ENCODE measurements at places on chromosomes 6 and 20.

- no peak for DNase-seq
These were observed 10.3 kb downstream of the LCA5 start for GRCh38 chr6:79526897-79527296.

- DNase-seq: no peak
These were observed 77.8 kb downstream of the TRAM2 start for GRCh38 chr6:52499026-52499425.

- peak; percentile 82 for DNase-seq
These were observed 273.8 kb downstream of the SAMD5 start for GRCh38 chr6:147782302-147782701.

DNA sequence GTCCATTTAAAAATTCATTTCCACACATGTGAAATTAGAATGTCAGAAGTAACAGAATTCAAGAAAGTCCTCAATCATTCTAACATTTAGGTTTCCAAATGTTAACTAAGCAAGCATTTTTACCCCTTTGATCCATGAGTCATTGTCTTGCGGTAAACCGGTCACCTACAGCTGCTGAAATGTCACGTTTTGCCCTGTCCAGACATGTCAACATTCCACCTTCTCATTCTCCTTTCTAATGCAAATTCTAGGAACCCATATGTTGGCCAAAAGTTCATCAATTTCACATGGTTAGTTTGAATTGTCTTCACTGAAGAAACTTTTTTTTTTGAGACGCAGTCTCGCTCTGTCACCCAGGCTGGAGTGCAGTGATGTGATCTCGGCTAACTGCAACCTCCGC lies 117.2 kb downstream of the IPCEF1 start:
- no peak for DNase-seq

DNA sequence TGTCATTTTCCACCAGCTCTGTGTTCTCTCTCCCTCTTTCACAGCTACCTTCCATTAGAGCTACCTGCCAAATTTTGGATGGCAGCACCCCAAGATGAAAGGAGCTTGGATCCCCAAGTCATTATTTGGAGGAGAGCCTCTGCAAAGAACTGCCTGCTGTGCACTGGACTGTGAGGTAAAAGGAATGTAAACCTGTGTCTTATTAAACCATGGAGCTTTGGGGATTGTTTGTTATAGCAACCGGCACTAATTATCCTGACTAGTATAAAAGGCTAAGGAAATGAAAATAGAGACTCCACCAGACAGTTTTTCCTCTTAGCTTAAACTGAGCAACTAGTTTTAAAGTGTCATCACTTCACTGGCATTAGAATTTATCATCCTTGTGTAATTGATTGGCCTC lies 191.6 kb upstream of the DTNBP1 start:
- no peak for DNase-seq

- DNase-seq: no peak
These were observed 65.2 kb downstream of the RIPOR3 start for GRCh38 chr20:50625986-50626677.

DNA sequence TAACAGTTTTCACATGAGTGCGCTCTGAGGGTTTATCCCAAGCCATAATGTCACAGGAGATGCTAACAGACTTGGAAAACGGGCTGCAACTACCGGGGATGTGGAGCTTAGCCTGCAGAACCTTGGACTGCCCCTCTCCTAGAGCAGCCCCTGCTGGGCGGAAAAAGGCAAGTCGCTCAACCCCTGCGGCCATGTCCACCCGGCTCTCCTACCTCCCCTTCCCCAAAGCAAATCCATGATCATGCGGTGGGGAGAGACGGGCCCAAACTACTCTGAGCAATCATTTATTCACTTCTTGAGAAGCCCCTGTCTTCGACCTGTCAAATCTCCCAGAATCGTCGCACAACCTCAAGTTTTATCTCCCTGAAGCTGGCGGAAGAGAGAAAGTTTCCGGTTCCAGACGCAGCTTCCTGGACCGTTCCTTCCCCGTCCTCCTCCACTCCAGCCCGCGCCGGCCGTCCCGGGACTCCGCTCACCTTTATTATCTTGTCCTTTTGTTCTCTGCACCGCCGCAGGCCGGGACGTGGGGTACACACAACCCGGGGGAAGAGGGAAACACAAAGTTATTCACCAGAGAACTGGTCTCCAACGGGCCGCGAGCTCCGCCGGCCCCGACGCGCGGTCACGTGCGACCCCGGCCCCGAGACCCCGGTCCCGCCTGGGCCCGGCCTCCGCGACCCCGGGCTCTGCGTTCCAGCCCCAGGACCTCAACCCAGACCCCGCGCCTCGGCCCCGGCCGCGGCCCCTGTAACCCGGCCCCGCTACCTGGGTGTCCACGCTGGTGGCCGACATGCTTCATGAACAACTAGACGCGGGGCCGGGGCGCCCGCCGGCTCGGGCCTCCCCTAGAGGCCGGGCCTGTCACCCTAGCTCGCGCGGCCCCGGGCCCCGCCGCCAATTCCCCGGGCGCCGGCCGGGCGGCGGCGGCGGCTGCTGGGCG lies 560 bp downstream of the YTHDF1 start:
- DNase-seq: no peak

DNA sequence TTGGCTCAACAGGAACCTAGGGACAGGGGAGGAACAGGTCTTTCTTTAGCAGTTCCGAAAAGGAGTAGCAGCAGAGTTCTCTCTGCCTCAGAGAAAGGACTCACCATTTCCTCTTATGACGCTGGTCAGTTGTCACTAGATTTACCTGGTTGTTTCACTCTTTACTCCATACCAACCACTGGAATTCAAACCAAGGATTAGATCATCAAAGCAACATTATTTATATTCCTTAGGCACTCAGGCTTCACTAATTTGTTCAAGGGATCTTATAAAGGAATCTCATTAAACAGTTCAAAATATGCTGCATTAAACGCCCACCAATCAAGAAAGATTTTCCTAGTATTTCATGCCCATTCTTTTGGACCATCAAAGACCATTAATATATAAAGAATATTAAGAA lies 1129.5 kb upstream of the MAP3K7 start:
- DNase-seq: no peak

GRCh38 chr6:43496370-43497128 lies 13.6 kb downstream of the LRRC73 start:
- DNase-seq: no peak

DNA sequence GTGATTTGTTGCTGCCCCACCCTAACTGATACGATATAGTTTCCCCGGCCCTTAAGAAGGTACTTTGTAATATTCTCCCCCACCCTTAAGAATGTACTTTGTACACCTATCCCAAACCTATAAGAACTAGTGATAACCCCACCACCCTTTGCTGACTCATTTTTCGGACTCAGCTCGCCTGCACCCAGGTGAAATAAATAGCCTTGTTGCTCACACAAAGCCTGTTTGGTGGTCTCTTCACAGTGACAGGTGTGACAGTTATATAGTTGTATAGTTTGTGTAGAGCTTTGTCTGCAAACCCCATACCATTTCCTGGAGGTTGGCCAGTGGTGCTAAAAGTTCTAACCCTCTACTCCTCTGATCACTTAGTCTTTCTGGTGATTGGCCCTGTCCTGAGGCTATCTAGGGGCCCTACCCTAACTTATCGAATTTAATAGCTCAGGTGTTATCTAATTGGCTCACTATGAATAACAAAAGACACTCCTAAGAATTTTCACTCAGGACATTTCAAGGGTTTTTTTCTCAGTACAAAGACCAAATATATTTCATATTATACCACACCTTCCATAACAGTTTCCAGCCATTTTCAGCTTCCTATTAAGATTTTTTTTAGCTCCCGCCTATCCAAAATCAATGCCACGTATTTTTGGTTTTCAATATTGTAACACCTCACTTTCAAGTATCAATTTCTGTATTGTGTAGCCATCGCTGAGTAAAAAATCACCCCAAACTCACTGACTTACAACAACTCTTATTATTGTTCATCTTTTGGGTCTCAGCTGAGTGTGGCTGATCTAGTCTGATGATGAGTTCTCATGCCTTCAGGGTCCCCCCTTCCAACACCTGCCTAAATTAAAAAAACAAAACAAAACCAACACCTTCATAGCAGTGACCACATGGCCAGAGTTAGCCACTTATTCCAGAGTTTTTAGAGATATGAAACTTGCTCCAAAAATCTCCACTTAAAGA lies 9.8 kb upstream of the BTN1A1 start:
- no peak for DNase-seq

GRCh38 chr6:34412643-34413214 lies 13.1 kb downstream of the RPS10 start:
- DNase-seq: no peak

DNA sequence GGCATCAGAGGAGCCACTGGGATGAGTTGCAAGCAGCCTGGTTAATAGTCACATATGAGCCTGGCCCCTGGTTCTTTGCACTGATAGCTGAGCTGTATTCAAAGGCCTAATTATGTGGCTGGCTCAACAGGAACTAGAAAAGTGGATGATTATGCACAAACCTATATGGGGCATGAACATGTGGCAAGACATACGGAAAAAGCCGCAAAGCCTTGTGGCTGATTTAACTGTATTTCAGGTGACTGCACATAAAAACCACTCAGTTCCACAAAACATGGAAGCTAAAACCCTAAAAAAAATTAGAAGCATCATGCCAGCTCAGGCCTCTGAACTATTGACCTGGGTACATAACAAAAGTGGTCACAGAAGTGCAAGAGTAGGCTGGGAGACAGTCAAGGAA lies 13.0 kb upstream of the MUC22 start:
- DNase-seq: no peak

- no peak for DNase-seq
These were observed 14.2 kb upstream of the LCA5 start for GRCh38 chr6:79551401-79551800.

DNA sequence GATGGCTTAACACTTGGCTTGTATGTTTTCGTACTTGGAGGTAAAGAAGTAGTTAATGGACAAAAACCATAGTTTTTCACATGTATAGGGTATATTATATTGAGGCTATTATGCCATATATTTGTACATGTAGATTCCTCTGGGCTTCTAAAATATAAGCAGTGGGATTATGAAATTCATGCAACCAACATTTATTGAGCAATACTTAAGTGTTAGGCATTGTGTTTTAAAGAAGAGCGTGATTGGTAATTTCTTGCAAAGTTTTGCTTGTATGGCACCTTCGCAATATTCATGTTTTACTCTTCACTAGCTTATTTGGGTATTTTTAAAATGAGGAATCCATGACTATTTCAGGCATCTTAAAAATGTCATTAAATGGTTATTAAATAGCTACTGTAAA lies 2.5 kb downstream of the TULP4 start:
- DNase-seq: no peak

GRCh38 chr6:14412026-14412425 lies 294.5 kb downstream of the CD83 start:
- DNase-seq: no peak

GRCh38 chr20:3106658-3107463 lies 22.3 kb upstream of the AVP start:
- DNase-seq: peak; percentile 82

GRCh38 chr6:139857143-139857542 lies 482.7 kb upstream of the CITED2 start:
- no peak for DNase-seq

- no peak for DNase-seq
These were observed 104.6 kb upstream of the CDYL start for GRCh38 chr6:4671587-4672115.

DNA sequence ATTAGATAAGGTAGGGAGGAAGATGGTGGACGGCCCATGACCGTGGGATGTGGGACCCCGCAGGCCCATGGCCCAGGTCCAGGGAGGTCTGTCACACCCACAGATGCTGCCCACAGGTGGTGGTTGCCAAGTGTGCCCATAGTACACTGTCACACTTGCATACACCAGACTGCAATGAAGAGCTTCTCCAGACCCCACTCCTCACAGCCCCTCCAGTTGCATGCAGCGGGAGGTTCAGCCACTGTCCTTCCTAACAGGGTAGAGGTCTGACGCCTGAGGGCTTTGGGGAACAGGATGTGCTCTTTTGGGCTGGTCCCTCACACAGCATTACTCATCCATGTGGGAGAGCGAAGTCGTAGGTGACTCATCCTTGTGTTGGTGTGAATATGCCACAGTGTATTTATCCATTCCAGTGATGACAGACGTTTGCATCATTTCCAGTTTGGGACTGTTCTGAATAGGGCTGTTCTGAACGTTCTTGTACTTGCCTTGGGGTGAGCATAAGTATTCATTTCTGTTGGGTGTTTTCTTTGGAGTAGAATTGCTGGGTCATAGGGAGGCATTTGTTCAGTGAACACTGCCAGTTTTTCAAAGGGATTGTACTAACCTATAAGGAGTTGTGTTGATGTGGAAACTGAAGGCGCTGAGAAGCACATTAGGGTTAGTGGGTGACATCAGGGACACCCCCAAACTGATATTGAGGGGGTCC lies 10.1 kb upstream of the PYGB start:
- DNase-seq: no peak

GRCh38 chr6:149223904-149224351 lies 93.6 kb upstream of the TAB2 start:
- DNase-seq: peak; percentile 45

DNA sequence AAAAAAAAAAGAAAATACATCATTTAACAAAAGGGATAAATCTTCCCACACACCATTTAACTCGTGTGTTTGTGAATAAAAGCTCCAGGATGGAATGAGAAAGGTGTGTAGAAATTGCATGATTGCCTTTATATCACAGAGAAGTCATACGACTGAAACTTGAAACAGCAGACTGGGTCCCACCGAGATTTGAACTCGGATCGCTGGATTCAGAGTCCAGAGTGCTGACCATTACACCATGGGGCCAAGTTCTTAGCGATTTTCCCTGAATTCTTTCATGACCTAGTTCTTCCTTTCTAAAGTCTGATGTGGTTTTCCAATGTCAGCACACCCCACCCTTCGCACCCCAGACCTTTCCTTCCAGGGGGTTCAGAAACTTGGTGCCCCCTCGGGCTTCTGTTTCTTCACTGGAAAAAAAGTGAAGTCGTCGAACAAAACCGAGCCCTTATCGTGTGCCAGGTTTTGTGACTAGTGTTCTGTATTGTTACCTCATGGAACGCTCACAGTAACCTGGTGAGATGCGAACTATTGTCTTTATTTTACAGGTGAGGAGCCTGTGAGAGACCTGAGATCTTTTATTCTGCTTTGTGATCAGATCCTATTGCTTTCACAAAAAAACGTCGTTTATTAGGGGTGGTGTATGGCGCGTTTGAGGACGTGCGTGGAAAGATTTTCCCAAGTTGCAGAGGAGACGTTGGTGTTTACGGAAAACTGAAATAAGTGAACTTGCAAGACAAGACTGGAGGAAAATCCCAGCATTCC lies 120.8 kb downstream of the OR2B2 start:
- peak; percentile 39 for DNase-seq

GRCh38 chr6:338815-339262 lies 46.6 kb downstream of the DUSP22 start:
- DNase-seq: no peak

- no peak for DNase-seq
These were observed 114.9 kb downstream of the LAMA2 start for GRCh38 chr6:128997880-128998279.

- DNase-seq: no peak
These were observed 57.5 kb downstream of the ILRUN start for GRCh38 chr6:34638834-34639736.

- DNase-seq: no peak
These were observed 33.4 kb upstream of the EYA4 start for GRCh38 chr6:133207754-133208153.

GRCh38 chr6:167661552-167662044 lies 165.1 kb upstream of the AFDN start:
- no peak for DNase-seq

- no peak for DNase-seq
These were observed 1.1 kb downstream of the ARG1 start for GRCh38 chr6:131574133-131574532.
